Activated naive CD8-positive, alpha-beta T cell treated with anti-CD3 and anti-CD28 coated beads, Interleukin-2, amount 10 ng/mL, durations not matched to agents 7 days and 5 days (primary cell): ENCODE measurements at places on chromosomes 12 and 14. TPM values are rescaled to one million over a fixed set of nuclear protein-coding genes. Genes with fewer than 3 reads are reported as not detected.
A peak's percentile ranks its signal among the peaks of the same experiment; 100 is the strongest.

DNA sequence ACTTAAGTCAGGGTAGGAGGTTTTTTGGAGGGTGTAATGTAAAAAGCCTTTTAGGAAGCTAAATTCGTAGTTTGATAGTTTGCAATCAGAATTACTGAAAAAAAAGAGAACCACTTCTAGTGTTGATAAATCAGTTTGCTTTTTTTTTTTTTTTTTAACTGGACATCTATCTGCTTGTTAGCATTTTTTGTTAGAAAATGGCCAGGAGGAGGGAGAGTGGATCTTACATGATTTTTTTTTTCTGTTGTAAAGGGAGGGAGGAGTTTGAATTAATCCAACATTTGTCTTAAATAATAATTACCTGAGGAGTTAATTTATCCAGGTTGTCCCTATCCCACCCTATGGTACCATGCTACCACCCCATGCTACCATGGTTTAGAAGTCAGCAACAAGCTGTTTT lies 1.2 kb downstream of the FBXO34 start:
- peaks cover 36% of the 10 kb centered on the region for H3K4me1 ChIP-seq
- no peak for DNase-seq
- peak overlapping the region; percentile 91 for H3K4me3 ChIP-seq
- no peaks in the 10 kb centered on the region for H3K27me3 ChIP-seq
- peaks cover 10% of the 10 kb centered on the region for H3K36me3 ChIP-seq
- H3K27ac ChIP-seq = peak overlapping the region; percentile 93

- no peak for DNase-seq
- H3K27me3 ChIP-seq = peaks cover 2% of the 10 kb centered on the region
- H3K27ac ChIP-seq = peak overlapping the region; percentile 40
- H3K36me3 ChIP-seq = peaks cover 2% of the 10 kb centered on the region
- H3K4me1 ChIP-seq = peaks cover 13% of the 10 kb centered on the region
These were observed 55.7 kb downstream of the TRPV4 start for GRCh38 chr12:109777544-109777943.

GRCh38 chr12:89162589-89163261 lies 189.6 kb downstream of the DUSP6 start:
- H3K27ac ChIP-seq = no peak overlapping the region
- peaks cover under 1% of the 10 kb centered on the region for H3K36me3 ChIP-seq
- DNase-seq = no peak
- H3K4me3 ChIP-seq = no peak overlapping the region
- peaks cover 10% of the 10 kb centered on the region for H3K4me1 ChIP-seq

The SLC22A17 gene
- total RNA-seq = 3.4 TPM

GRCh38 chr12:119225454-119225853 lies 46.7 kb downstream of the HSPB8 start:
- DNase-seq = no peak
- no peak overlapping the region for H3K4me3 ChIP-seq
- H3K27ac ChIP-seq = no peak overlapping the region
- no peaks in the 10 kb centered on the region for H3K4me1 ChIP-seq
- no peaks in the 10 kb centered on the region for H3K27me3 ChIP-seq

- peaks cover 24% of the 10 kb centered on the region for H3K4me1 ChIP-seq
- no peaks in the 10 kb centered on the region for H3K36me3 ChIP-seq
- peak overlapping the region; percentile 73 for H3K27ac ChIP-seq
These were observed 30.0 kb downstream of the NOC4L start for GRCh38 chr12:132174015-132174838.

GRCh38 chr12:8819666-8819980 lies 2.8 kb upstream of the A2ML1 start:
- peaks cover 8% of the 10 kb centered on the region for H3K27me3 ChIP-seq
- no peaks in the 10 kb centered on the region for H3K36me3 ChIP-seq
- H3K27ac ChIP-seq = no peak overlapping the region

GRCh38 chr12:39224971-39225370 lies 217.9 kb downstream of the KIF21A start:
- H3K36me3 ChIP-seq = no peaks in the 10 kb centered on the region
- no peak overlapping the region for H3K27ac ChIP-seq
- no peaks in the 10 kb centered on the region for H3K4me1 ChIP-seq
- no peak for DNase-seq
- H3K4me3 ChIP-seq = no peak overlapping the region
- H3K27me3 ChIP-seq = no peaks in the 10 kb centered on the region

DNA sequence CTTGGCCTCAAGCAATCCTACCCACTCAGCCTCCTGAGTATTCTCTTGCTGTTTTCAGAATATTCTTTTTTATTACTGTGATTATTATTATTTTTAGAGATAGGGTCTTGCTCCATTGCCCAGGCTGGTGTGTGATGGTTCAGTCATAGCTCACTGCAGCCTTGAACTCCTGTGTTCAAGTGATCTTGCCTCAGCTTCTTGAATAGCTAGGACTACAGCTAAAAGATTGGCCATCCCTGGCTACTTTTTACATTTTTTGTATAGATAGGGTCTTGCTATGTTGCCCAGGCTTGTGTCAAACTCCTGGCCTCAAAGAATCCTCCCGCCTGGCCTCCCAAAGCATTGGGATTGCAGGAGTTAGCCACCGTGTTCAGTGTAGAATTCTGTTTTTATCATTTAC lies 73.3 kb downstream of the ERC1 start:
- H3K36me3 ChIP-seq = peaks cover 32% of the 10 kb centered on the region
- no peak overlapping the region for H3K27ac ChIP-seq
- peaks cover 2% of the 10 kb centered on the region for H3K4me1 ChIP-seq
- DNase-seq = no peak
- H3K4me3 ChIP-seq = no peak overlapping the region

- peak overlapping the region; percentile 14 for H3K4me3 ChIP-seq
- peaks cover 7% of the 10 kb centered on the region for H3K36me3 ChIP-seq
- peaks cover 50% of the 10 kb centered on the region for H3K4me1 ChIP-seq
- H3K27ac ChIP-seq = peak overlapping the region; percentile 87
These were observed 6.9 kb downstream of the RARG start for GRCh38 chr12:53224897-53225634.

DNA sequence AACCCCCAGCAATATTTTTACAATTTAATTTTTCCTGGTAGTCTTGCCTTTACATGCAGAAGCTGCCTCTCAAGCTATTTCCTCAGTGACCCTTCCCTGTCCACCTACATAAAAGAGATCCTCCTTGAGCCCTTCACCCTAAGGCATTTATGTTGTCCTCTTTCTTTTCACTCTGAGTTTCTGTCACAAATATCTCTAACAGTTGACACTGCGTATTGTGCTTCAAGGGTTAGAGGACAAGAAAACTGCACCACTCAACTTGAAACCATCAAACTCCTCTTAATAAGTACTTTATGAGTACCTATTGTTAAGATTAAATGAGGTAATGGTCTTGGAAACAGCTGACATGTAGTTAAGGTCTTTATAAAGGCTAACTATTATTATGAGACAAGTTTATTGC lies 557.7 kb downstream of the TRHDE start:
- H3K27ac ChIP-seq = no peak overlapping the region
- no peak overlapping the region for H3K4me3 ChIP-seq
- no peaks in the 10 kb centered on the region for H3K27me3 ChIP-seq
- no peak for DNase-seq
- no peaks in the 10 kb centered on the region for H3K4me1 ChIP-seq

The FOXG1 gene
- not detected for total RNA-seq

DNA sequence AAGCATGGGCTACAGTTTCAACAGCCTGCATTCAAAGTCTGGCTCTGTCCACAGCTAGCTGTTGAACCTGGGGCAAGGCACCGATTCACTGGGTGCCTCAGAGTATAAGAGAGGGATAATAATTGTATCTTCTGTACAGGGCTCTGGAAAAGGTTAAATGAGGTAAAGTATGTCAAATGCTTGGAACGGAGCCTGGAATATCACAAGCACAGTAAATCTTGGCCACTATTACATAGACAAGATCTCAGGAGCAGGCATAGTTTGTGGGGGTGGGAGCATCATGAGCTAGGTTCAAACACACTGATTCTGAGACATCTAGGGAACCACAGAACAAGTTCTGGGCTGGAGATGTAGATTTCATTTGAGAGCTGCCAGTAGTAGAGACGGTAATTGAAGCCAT lies 203.7 kb upstream of the NUDT4 start:
- H3K27me3 ChIP-seq = no peaks in the 10 kb centered on the region
- H3K27ac ChIP-seq = no peak overlapping the region
- H3K4me1 ChIP-seq = no peaks in the 10 kb centered on the region
- no peak overlapping the region for H3K4me3 ChIP-seq

DNA sequence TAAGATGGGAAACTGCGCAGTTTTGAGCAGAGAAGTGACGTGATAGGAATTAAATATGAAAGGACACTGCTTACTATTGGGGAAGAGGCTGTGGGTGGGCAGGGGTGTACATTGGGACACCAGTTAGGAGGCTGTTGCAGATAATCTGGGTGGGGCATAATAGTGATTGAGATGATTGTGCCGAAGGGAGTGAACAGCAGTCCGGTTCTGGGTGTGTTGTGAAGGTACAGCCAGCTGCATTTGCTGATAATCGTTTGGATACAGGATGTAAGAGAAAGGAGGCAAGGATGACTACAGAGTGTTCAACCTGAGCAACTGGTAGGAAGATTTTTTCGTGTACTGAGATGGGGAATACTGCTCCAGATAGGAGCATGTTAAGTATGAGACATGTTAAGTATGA lies 205.2 kb upstream of the NEDD1 start:
- no peaks in the 10 kb centered on the region for H3K27me3 ChIP-seq
- H3K36me3 ChIP-seq = no peaks in the 10 kb centered on the region
- H3K27ac ChIP-seq = no peak overlapping the region
- H3K4me1 ChIP-seq = no peaks in the 10 kb centered on the region
- no peak overlapping the region for H3K4me3 ChIP-seq
- DNase-seq = no peak

- no peak for DNase-seq
- no peaks in the 10 kb centered on the region for H3K27me3 ChIP-seq
- no peaks in the 10 kb centered on the region for H3K4me1 ChIP-seq
- no peak overlapping the region for H3K4me3 ChIP-seq
- no peaks in the 10 kb centered on the region for H3K36me3 ChIP-seq
These were observed 28.6 kb upstream of the DLK1 start for GRCh38 chr14:100698066-100698465.

DNA sequence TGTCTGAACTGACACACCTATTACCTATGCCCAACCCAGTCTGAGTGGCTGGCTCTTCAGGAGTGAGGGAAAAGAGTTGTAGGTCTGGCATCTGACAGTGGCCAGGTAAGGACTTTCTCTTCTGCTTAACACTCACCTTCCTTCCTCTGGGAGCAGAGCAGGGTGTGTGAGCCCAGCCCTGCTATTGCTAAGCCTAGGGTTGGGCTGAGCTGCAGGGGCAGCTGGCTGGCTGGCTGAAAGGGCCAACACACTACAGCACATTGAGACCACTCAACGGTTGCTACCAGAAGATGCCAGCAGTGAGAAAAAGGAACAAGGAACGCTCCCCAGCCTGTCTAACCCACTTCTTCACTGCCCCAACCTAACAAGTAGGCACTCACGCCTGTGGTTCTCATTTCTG lies 201.2 kb downstream of the DPF3 start:
- no peak overlapping the region for H3K27ac ChIP-seq
- H3K27me3 ChIP-seq = no peaks in the 10 kb centered on the region
- peaks cover 25% of the 10 kb centered on the region for H3K36me3 ChIP-seq
- H3K4me1 ChIP-seq = no peaks in the 10 kb centered on the region
- H3K4me3 ChIP-seq = no peak overlapping the region

DNA sequence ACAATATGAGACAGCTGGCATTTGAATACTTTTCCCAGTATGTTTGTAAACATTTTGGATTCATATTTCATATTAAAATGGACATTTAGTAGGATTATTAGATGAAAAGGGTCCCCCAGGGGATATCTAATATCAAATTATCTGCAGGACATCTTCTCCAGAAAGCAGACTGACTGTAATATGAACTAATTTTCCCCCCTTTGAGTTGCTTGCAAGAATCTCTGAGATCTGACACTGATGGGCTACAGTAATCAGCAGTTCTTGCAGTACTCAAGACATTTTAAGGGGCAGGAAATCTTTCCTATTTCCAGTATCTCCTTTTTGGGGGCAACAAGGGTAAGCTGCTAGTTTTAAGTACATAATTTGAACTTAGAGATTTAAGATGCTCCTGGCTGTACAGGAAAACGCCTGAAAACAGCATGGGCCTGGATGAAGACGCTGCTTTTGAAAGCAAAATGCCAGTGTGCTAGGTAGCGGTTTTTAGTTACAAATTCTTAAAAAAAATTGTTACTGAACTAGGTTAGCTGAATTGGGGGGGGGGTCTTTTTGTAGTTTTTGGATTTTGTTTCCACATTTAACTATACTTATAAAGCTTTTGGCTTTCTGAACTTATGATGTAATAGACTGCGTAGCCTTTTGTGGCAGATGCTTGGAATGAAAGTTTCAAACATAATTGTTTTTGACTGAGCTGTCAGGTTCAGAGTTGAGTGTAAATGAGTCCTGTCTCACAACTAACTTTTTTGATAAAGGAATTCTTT lies 2.2 kb downstream of the FRMD6 start:
- no peak overlapping the region for H3K4me3 ChIP-seq
- H3K4me1 ChIP-seq = peaks cover 16% of the 10 kb centered on the region
- DNase-seq = no peak
- H3K27me3 ChIP-seq = peaks cover 17% of the 10 kb centered on the region
- no peak overlapping the region for H3K27ac ChIP-seq

DNA sequence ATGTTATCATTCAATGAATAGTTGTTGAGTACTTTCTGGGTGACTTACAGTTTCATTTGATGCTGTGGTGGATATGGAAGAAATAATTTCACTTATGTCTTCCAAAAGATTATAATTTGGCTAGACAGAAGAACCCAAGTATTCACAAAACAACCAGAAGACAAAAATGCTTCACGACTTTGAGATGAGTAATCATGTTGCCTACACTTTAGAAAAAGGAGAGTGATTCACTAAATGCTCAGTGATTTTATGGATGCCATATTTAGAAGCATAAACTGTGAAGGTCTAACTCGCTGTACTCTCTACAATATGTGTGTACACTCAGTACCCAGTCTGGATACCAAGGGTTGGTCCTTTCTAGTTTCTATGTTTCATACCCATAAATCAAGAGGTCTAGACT lies 101.3 kb upstream of the E2F7 start:
- DNase-seq = no peak
- no peaks in the 10 kb centered on the region for H3K4me1 ChIP-seq
- no peak overlapping the region for H3K4me3 ChIP-seq
- no peak overlapping the region for H3K27ac ChIP-seq
